ENCODE measurements at places on chromosomes 16 and 17. TPM values are rescaled to one million over a fixed set of nuclear protein-coding genes. Genes with fewer than 3 reads are reported as not detected.

The CACNG3 gene
- total RNA-seq: not detected

The SEPTIN12 gene
- total RNA-seq: not detected

- no peak for DNase-seq
- H3K27ac ChIP-seq: peak overlapping the region; percentile 43
- H3K36me3 ChIP-seq: peaks cover 10% of the 10 kb centered on the region
- no peaks in the 10 kb centered on the region for H3K27me3 ChIP-seq
These were observed 8.2 kb upstream of the C16orf95 start for GRCh38 chr16:87325423-87325858.

DNA sequence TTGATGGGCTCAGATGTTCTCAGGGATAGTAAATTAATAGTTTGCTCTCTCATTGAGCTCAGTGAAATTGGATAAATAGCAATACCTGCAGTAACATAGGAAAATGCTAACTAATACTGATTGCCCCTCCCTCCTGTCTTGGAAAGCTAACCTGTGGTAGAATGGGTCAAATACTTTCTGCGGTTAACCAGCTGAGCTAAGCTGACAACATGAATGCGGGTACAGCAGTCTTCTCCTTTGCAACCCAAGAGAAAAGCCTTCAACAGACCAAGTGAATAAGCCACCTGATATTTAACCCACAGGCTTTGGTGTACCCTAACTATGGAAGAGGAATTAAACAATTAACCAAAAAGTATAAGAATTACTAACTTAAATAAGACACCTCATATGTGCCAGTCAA lies 408.3 kb upstream of the MAF start:
- no peaks in the 10 kb centered on the region for H3K4me1 ChIP-seq
- DNase-seq: no peak
- no peaks in the 10 kb centered on the region for H3K27me3 ChIP-seq
- H3K4me3 ChIP-seq: no peak overlapping the region
- no peak overlapping the region for H3K27ac ChIP-seq
- H3K36me3 ChIP-seq: no peaks in the 10 kb centered on the region
